MV-4-11 (cell line): ENCODE measurements at places on chromosomes 6 and 20.
A peak's percentile ranks its signal among the peaks of the same experiment; 100 is the strongest.

- DNase-seq: peak; percentile 8
Measured at GRCh38 chr6:6312901-6313441, 7.5 kb downstream of the F13A1 start.

DNA sequence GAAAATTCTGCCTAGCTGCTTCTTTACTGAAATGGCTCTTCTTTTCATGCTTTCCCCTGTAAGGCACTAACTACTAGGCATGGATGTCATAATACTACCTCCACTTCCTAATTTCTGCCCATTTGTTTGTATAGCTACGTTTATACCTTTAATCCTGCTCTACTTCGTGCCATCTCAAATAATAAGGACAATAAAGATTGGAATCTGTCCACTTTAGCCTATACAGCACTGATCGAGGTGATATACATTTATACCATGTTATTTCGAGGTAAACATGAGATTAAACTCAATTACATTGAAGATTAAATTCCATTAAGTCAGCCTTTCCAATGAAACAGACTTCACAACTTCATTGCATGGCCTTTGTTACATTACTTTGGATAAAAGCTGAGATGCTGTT is 390.6 kb upstream of the MARCKS start:
- DNase-seq: no peak

- DNase-seq: no peak
Measured at GRCh38 chr20:51159303-51159702, 136.4 kb upstream of the KCNG1 start.

- no peak for DNase-seq
Measured at GRCh38 chr6:45634231-45634630, 256.5 kb upstream of the SUPT3H start.

DNA sequence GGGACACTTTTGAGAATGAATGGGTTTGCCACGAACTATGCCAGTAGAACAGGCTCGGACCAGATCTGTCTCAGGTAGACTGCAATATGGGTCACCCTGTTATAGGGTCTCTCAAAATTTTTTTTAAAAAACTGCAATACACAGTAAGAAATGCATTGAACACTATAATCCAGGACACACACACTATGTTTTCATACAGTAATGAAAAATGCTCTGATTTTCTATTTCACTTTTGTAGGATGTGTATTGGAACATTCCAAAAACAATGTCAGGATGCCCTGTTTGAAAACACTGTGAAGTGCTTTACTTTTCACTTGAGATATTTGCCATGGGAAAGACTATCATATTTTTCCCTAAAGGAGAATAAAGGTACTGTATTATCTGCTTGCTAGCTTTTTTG is 25.1 kb downstream of the PARD6B start:
- DNase-seq: no peak

DNA sequence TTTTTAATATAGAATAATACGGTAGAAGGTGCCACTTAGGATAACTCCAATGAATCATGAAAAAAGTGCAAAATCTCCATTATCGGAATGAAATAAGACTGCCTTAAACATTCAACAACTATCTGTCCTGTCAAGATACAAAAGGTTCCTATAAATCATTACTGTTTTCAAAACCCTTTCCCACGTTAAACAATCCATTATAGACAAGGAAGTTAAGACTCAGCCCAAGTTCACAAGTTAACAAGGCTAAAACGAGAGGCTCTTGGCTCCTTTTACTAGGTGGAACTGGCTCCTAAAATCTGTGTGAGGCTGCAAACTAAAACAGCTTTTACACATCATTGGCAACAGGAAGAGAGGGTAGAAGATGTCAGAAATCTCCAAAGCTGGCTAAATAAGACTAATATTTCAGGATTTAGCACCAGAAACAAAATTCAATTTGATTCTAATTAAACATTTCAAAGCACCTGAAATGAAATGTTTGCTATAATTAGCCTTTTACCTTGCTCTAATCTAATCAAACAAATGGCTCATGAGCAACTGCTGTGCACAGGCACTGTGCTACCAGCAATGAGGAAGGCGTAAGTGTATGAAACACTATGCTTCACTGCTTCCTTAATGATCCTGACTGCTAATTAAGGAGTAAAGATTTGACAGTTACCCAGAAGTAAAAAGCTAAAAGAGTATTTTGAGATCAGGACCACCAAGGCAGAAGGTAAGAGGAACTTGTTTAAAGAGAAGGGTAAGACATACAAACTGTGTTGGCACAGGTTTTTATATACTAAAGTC is 109.7 kb downstream of the DST start:
- DNase-seq: no peak

- no peak for DNase-seq
Measured at GRCh38 chr6:22251348-22251747, 45.5 kb downstream of the PRL start.

- DNase-seq: no peak
Measured at GRCh38 chr20:63819224-63819921, 11.7 kb downstream of the ZBTB46 start.

DNA sequence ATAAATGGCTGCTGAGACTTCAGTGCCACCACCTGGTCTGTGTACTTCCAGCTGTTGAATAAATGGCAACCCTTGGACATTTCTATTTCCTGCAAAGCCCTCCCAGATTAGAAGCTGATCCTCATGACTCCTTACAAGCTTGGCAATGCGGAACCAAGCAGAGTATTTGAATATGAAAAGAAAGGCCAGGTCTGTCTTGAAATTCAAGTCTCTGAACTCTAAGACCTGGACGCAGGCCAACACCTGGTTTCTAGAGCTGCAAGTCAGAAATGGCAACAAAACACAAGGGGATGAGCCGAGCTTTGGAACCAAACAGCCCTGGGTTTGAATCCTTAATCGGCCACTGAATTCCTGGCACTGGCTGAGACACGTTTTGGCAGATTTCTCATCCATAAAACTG is 353.4 kb downstream of the PTPRT start:
- no peak for DNase-seq

- DNase-seq: no peak
Measured at GRCh38 chr6:132865364-132865763, 51.0 kb downstream of the RPS12 start.

DNA sequence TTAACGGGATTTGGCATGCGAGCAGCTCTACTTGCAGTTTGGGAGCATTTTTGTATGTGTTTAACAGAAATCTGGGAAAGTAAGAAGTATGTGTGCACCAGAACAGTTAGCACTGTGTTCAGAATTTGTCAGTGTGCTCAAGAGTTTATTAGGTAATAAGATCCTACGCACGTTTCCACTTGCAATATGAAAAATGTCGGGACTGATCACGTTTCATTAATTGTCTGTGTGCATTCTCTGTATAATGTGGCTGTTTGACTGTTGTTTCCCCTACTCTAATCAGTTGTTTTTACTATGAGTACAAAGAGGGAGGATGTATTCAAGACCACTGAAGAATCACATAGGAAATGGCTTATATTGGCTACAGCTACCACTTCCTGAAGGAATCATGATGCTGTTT is 349.7 kb upstream of the POU3F2 start:
- no peak for DNase-seq

DNA sequence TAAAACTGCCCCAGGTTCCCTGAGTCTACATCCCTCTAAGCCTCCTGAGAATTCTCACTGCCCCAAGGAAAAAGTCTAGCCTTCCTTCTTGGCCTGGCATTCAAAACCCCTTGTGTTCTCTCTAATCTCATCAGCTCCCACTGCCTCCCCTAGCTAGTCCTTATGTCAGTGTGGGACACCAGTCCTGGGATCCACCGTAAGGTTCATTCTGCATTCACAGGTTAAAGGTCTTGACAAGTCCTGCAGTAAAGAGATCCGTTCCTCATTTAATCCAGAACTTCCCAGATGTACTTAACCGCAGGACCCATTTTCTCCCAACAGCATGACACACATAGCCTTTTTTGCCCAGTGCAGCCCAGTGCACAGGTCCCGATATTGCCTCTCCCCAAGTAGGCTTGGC is 11.6 kb downstream of the MAPK13 start:
- DNase-seq: no peak

GRCh38 chr6:87669051-87669450 is 33.0 kb downstream of the AKIRIN2 start:
- no peak for DNase-seq

- DNase-seq: no peak
Measured at GRCh38 chr6:119243657-119244056, 105.9 kb downstream of the MAN1A1 start.

DNA sequence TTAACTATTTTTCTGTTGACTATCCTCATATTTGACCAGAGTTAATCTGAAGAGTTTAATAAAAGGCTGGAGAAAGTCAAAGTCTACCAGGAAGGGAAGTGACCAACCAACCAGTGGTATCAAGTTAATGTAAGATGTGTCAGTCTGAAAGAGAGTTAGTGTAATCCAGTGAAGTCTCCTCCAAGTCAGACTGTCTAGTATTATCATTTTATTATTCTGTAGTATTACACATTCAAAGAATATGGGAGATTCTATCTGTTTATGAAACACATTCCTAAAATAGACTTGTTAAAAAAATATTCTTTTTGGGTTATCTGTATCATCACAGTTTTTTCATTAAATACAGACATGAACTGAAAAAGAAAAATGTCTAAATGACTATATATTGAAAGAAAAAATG is 194.4 kb downstream of the BTBD9 start:
- DNase-seq: no peak

GRCh38 chr6:21984561-21984960 is 312.3 kb downstream of the PRL start:
- DNase-seq: no peak

GRCh38 chr6:32623693-32624092 is 13.5 kb upstream of the HLA-DQA1 start:
- DNase-seq: peak; percentile 65
